Fibroblast of the conjunctiva (primary cell): ENCODE measurements at places on chromosomes 7 and 10.

DNA sequence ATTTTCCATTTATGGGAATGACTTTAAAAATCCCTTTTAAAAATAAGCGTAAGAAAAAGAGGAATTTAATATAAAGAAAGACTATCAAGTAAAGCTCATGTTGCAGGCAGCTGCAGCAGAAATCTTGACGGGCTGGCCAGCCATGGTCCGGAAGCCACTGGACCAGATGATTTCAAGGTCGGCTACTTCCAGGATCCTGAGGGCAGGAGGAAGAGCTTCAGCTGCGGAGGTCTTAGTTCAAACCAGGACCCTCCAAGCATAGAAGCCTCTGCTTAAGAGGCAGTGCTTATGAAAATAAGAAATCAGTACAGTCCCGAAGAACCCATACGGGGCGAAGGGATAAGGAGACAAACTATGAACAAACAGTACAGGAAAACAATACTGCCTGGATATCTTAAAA is 220.2 kb upstream of the CELF2 start:
- no peak for DNase-seq

DNA sequence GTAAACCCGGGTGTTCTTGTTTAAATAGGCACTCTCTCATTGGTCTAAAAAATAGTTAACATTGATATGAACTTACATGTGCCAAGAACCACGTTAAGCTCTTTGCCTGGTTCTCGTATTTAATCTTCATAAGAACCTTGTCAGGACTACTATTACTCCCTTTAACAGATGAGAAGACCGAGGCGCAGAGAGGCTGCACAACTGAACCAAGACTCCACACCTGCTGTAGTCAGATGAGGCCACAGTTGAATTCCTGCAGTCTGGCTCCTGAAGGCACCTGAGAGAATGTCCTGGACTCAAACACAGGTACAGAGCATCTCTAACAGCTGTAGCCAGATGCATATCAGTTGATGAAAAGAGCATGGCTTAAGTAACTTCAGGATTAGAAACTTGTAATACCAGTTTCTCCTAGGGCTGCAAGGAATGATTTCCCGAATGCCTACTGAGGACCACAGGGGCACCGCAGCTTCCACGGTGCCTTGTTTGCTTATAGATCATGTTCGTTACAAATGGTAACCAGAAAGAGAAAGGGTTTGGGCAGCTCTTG is 9.5 kb downstream of the DDC start:
- no peak for DNase-seq

DNA sequence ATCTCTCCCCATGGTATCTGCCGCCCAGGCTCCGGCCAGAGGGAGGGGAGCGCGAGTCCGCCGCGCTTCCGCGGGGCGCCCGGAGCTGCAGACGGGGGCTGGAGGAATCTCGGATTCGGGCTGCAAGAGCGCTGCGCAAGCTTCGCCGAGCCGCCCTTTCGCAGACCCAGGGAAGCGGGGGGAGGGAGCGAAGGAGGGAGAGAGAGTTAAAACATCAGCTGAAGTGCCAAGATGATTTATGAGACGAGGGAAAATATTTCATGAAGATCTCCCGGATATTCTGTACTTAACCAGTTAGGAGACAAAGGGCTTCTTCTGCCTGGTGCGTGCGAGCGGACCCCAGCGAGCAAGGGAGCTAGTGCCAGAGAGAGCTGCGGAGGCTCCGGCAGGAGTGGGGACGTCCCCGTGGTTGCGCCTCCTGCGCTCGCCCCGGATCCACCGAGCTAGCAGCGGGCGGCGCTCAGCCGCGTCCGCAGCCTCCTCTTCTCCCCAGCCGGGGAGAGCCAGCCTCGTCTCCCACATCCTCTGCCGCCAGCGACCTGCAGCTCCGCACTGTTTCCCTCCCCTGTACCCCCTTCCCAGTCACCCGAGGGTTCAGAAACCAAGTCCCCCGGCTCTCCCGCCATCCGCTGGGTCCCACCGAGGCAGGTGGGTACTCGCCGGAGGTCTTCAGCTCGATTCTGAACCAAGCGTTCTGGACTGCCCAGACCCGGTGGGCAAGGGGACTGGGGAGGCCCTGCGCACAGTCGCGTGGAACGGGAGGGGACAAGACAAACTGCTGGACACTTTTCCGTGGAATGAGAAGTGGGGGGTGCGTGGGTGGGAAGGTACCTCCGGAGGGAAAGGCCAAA is 1.0 kb upstream of the PAX2 start:
- no peak for DNase-seq

DNA sequence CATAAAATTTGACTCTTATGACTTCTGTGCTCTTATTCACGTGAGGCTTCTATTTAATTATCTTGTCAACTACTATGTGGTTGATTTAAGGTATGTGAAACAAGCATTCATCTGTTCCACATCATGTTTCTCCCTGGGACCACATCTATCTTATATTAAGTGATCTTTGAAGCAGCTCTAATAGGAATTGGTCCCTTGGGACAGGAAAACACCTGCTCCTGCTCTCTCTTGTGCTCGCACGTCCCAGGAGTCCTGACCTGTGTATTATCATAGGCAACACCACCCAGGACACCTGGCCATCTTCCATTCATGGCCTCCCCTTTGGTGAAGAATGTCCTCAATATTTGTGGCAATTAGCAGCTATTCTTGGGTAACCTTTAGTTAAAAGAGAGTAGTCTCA is 269.2 kb downstream of the NRG3 start:
- DNase-seq, result no peak

DNA sequence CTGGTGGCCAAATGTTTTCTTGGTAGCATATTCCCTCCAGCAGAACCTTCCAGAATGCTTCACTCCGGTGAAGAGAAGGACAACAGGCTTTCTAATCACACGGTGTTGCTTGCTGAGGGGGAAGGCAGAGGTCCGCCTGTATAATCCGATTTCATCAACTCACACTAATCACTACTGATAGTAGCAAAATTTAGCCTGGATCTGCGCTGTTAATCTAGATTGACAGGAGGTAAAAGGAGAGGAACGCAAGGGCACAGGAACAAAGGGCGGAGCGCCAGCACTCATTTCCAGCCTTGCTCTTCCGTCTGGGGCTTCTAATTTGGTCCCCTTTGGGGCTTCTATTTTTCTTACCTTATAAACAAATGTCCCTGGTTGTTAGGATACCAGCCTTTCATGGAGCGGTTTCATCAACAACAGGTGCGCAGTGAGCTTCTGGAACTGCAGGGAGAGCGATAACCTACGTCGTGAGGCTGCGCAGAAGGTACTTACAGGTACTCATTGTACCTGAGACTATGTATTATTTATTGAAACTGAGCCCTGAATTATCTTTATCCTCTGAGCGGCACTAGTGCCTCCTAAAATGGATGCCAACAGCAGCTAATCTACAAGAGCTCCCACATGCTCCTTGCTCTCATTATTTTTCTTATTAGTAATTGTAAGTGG is 150.6 kb downstream of the CACNB2 start:
- DNase-seq, result no peak

DNA sequence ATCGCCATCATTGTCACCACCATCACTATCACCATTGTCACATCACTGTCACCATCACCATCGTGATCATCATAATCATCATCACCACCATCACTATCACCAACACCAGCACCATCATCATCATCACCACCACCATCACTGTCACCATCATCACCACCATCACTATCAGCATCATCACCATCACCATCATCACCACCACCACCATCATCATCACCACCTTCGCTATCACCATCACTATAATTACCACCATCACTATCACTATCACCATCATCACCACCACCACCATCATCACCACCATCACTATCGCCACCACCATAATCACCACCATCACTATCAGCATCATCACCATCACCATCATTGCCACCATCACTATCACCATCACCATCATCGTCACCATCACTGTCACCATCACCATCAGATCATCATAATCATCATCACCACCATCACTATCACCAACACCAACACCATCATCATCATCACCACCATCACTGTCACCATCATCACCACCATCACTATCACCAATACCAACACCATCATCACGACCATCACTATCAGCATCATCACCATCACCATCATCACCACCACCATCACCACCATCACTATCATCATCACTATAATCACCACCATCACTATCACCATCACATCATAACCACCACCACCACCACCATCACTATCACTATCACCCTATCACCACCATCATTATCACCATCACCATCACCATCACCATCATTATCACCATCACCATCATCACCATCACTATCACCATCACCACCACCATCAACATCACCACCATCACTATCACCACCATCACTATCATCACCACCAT is 6.0 kb upstream of the GNA12 start:
- no peak for DNase-seq

GRCh38 chr10:73644015-73644743 is 2.9 kb upstream of the MYOZ1 start:
- peak; percentile 62 for DNase-seq

GRCh38 chr10:122515022-122515424 is 45.5 kb upstream of the DMBT1 start:
- DNase-seq, result no peak

DNA sequence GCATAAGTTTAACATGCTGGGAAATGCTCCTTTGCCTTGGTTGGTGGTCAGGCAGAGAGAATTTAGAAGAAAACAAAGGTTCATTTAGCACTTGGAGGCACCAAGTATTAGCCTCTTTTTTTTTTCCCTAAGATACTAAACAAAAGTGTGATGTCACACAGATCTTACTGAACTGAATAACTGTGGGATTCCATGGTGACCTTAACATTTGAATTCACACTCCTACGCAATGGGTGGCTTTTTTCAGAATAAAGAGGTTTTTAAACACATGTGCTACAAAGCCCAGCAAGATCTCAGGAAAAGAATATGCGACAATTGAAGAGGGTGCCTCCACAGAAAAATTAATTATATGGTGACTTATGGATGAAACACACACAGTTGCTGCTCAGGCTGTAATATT is 133.4 kb upstream of the ABCB5 start:
- no peak for DNase-seq

- DNase-seq, result no peak
These were observed 358.1 kb downstream of the PRPF18 start for GRCh38 chr10:13944823-13945222.

- no peak for DNase-seq
These were observed 12.0 kb downstream of the SGCE start for GRCh38 chr7:94643771-94644545.

DNA sequence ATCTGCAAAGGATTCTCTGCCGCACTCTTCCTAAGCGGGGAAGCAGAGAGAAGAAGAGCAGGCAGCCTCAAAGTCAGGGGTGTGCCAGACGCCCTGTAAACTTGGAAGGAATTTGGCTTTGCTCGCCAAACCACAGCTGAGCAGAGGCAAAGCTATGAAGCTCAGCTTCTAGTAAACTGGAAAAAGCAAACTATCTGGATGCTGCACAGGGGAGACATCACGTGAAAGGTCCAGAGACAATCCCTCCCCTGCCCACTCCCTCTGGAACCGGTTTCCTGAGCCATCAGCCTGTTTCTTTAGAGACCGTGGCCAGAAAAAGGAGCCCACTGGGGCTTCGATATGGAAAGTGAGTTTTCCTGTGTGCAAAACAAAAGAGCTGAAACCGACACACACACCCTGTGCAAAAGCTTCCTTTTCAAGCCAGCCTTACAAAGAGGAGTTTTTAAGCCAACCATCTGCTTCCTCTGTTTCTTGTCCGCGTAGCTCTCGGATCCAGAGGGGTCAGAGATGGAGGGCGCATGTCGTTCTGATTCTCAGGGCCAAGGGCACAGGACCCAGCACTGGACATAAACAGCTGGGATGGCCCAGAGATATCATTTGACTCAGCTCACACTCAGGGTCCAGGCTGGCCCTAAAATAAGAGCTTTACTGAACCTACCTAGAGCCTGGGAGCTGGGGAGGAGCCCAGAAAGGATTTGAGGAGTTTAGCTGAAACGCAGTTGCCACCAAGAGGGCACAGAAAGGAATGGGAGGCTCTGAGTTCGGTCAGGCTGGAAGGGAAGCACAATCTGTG is 58.2 kb upstream of the DNAAF5 start:
- DNase-seq, result peak; percentile 63

DNA sequence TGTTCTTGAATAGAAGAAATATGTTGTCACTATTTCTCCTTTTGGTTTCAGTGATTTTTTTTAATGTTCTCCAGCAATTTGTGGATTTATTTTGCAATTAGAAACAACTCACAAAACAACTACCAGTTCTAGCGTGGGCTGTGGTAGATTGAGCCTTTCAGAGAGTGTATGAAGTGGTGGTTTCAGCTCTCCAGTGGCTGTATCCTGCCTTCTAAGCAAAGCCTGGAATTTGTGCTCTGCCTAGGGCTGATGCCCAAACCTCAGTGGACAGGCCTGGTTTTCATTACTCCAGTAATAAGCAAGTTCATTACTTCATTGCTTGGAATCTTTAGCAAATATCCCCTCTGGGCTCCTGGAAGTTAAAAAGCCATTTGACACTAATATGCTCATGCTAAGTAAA is 35.9 kb downstream of the APBB1IP start:
- no peak for DNase-seq

DNA sequence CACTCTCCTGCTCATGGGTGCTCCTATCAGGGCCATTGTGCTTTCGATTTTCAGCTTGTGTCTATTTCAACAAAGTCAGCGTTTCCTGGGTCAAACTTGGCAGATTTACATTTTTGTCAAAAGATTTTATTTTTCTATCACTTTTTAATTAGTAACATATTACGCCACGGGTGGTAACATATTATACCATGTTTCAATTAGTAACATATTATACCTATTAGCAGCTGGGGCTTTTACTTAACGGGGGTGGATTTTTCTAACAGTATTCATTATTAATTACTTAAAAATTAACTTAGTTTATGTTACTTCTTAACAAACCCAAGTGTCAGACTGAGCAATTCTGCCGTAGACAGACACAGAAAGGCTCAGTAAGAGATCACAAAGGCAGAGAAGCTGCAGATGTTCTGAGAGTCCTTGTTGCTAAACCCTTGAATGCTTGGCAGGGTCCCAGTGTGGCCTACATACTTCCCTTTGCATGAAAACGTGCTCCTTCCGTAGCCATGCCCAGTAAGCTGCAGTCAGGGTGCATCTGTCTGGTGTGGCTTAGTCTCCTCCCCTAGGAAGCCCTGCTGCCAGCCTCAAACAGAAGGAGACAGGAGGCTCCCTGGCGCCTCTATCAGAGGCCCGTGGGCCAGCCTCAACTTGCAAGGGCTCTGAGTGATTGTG is 263.1 kb upstream of the CXCL12 start:
- peak; percentile 80 for DNase-seq

- peak; percentile 9 for DNase-seq
These were observed 560.5 kb upstream of the GALNT17 start for GRCh38 chr7:70571403-70571934.
